ENCODE measurements at places on chromosomes 6 and 20. TPM values are rescaled to one million over a fixed set of nuclear protein-coding genes. Genes with fewer than 3 reads are reported as not detected.

DNA sequence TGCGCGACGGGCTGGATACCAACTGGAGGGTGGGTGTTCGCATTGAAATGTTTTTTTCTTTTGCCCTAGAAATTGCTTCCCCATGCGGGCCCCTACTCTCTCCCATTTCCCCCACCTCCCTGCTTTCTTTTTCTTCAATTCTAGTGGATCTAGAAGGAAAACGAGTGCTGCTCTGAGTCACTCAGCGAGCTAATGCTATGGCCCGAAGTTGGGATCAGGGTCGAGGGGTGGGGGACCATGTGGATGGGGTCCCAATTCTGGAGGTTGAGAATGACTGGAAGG, 71.5 kb downstream of the SOX4 start:
- DNase-seq = no peak

GRCh38 chr20:49893242-49894072, 21.9 kb downstream of the SPATA2 start:
- DNase-seq = no peak

- no peak for DNase-seq
Measured at GRCh38 chr20:19492687-19493336, 265.2 kb upstream of the RIN2 start.

DNA sequence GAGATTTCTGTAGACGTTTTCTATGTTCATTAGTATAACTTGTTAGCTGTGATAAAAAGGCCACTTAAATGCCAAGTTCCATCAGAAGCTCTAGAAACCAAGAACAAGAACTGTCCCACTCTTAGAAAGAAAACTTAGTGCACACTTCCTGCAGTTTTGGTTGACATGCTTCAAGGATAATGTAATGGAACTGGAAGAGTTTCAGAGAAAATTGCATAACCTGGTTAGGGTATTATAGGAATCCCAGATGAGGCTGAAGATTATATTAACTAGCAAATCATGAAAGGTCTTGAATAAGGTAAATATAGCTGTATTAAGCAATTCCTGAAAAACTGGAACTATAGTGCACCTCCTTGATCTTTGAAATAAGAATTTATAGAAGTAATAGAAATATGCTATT, 1.8 kb upstream of the PHACTR2 start:
- no peak for DNase-seq

DNA sequence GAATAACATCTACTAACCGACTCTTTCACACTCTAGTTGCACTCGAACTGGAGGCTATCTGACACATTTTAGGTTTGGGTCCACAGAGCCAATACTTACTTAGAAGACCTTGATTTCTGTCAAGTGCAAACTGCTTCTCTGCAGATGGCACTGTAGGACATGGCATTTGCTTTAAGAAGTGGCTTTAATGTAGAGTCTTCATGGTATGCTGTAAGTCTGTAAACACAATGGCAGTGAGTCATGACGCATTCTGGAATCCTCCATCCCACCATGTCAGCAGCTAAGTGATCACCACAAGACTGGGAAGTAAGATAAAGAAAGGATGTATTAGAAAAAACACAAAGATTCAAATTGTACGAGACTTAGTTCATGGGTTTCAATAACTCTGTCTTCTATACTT, 377.0 kb upstream of the NOX3 start:
- DNase-seq = no peak

DNA sequence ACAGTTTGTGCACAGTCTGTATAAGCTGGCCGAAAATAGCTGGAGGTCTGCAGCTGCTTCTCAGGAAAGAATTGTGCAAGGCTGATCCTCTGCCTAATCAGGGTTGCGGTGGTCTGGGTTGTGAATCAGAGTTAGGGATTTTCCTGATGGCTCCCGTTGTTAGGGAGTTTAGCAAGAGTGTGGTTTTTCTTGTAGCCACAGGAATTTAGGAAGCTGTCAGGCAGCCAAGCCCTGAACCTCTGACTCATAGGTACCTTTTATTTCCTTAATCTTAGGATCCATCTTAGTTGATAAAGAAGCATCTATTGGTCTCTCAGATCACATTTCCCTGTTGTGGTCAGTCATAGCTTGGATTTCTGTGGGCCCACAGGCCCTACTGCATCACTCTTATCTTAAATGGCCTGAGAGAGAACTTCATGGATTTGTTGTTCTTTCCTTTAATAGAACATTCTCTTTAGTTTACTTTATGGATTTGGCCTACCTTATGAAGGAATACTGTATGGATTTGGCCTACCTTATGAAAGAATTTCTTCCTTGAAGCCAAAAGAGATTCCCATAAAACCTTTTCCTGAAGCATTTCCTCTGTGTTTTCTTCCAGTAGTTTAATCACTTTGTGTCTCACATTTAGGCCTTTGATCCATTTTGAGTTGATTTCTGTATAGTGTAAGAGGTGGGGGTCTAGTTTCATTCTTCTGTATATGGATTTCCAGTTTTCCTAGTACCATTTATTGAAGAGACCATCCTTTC, 10.3 kb downstream of the KIF25 start:
- DNase-seq = peak; percentile 99

DNA sequence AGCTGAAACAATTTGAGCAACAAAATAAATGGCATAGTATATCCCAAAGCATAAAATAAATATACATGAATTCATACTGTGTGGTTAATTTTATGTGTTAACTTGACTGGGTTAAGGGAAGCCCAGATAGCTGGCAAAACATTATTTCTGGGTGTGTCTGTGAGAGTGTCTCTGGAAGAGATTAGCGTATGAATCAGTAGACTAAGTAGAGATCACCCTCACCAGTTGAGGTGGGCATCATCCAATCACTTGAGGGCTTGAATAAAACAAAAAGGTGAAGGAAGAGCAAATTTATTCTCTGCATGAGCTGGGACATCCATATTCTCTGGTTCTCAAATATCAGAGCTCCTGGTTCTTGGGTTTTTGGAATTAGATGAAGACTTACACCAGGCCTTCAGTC, 17.9 kb downstream of the SLC22A16 start:
- DNase-seq = no peak

DNA sequence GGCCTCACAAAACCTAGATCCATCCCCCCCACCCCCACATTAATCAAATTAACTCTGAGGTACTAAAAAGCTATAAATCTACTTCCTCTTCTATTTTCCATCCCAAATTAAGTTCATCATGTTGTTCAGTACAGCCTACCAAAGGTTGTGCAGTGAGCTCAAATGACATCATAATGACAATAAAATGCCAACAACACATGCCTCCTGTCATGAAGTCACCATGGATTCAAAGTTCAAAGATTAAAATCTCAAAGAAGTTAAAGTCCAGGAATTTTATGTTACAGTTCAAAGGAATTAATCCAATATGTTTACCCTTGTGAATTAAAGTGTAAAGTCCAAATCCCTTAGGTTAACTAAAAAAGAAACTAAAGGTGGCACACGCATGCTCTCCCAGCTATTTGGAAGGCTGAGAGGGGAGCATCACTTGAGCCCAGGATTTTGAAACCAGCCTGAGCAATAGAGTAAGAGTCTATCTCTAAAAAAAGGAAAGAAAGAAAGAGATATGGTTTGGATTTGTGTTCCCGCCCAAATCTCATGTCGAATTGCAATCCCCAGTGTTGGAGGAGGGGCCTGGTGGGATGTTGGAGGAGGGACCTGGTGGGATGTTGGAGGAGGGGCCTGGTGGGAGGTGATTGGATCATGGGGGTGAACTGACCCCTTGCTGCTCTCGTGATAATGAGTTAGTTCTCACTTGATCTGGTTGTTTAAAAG, 25.7 kb upstream of the SIRT5 start:
- no peak for DNase-seq

DNA sequence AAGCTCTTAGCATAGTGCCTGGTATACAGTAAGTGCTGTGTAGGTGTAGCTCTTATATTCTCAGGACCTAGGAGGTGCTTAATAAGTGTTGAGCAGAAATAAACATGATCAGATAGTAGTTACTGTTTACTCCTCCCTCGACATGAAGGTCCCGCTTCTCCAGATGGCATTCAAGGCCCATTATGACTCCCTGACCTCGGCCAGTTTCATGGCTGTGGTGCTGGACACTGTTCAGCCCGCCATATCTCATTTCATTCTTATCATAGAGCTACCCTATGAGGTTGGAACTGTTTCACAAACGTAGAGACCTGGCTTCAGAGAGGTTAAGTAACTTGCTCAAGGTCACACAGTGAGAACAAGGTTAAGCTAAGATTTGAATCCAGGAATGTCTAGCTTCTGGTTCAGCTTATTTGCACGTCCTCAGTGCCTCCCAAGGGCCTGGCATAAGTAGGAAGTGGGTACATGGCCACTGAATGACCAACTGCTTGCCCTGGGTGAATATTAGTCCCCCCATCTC, 39.0 kb downstream of the CD40 start:
- DNase-seq = no peak

DNA sequence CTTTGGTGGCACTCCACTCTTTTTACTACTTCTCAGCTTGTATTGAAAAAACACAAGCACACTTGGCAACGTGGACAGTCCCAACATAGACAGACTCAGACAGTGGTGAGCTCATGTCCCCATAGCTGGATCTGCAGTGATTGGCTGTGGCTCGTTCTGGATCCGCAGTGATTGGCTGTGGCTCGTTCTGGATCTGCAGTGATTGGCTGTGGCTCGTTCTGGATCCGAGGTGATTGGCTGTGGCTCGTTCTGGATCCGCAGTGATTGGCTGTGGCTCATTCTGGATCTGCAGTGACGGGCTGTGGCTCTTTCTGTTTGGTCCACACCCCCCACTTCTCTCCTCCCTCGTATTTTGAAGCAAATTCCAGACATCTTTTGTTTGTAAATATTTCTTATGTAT, 28.0 kb downstream of the OSBPL2 start:
- no peak for DNase-seq

DNA sequence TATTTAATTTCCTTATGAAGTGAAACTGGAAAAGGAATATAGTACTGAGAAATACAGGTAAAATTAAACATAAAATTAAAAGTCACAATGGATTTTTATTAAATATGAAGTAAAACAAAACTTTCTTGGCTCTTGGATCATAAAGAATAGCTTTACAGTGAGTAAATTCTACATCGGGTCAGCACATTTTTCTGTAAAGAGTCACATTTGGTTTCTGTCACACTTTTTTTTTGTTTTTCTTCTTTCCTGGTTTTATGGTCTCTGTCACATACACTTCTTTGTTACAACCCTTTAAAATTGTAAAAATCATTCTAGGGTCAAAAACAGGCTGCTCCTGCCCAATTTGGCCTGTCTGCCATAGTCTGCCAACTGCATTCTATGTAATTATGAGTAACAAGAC, 254.4 kb upstream of the POU3F2 start:
- DNase-seq = no peak

GRCh38 chr20:35014537-35014936, 58.9 kb downstream of the MYH7B start:
- no peak for DNase-seq

DNA sequence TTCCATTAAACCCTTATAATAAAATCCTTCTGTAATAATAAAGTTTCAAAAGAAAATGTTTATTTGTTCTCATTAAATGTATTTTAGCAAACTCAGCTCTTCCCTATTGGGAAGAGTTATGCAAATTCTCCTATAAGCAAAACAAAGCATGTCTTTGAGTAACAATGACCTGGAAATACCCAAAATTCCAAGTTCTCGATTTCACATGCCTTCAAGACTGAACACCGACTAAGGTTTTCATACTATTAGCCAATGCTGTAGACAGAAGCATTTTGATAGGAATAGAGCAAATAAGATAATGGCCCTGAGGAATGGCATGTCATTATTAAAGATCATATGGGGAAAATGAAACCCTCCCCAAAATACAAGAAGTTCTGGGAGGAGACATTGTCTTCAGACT, 3.8 kb downstream of the IL17A start:
- DNase-seq = no peak

DNA sequence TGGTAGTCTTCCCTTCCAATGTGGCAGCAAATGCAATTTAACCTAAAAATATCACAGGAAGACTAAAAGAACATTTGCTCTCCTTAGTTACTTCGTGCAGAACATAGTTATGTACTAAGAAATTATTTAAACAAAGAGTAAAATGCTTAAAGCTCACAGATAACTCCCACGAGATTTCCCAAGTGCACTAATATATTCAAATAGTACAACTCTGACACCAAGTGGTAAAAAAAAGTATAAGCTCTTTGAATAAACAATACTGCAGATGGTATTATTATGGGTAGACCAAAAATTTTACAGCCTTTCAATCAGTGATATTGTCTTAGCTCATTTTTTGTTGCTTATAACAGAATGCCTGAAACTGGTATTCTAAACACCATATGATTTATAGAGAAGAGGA, 52.8 kb upstream of the FILIP1 start:
- no peak for DNase-seq

DNA sequence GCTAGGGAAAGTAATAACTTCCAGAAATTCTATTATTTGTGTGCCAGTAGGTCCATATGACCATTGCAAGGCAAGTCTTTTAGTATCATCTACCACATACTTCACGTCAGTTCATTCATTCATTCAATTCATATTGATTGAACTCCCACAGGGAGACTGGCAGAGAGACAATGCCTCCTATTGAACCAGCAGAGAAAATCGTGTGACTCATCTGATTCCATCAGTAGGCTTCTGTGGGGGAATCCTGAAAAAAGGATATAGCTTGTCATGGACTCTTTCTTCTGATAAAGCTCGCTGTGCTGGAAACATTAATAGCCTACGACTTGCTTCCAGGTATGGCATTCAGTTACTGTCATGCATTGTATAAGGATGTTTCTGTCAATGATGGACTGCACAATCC, 45.3 kb upstream of the CNR1 start:
- no peak for DNase-seq

- DNase-seq = no peak
Measured at GRCh38 chr6:7052443-7053011, 55.2 kb upstream of the RREB1 start.

- DNase-seq = no peak
Measured at GRCh38 chr20:19275630-19276071, 63.2 kb downstream of the SLC24A3 start.

DNA sequence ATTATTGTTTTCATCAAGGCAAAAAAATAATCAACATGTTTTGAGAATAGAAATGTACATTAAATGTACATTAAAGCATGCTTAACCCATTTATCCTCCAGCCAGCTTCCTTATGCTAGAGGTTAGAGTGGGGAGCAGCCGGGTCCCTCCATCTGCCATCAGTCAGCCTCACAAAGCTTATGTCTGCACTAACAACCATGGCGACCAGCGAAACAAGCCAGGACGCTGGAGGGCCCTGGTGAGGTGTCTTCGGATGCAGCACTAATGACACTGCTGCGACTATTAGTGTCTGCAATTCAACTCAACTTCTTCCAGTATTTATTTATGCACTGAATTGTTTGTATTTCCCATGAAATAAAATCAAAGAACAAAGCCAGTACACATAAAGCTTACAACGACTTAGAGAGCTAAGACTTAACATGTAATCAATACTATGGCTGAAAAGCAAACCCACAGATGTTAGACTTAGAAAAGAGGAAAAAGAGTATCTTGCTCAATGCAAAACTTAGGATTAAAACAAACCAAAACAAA, 6.8 kb downstream of the CLDN20 start:
- DNase-seq = no peak

GRCh38 chr20:42123981-42124473, 505.9 kb upstream of the CHD6 start:
- no peak for DNase-seq

VGLL2 gene
- not detected for total RNA-seq

SEMG1 gene
- not detected for total RNA-seq

BMP5 gene
- total RNA-seq = not detected

CASS4 gene
- 0.14 TPM for total RNA-seq

GNAS-AS1 gene
- 0.35 TPM for total RNA-seq

TNFAIP3 gene
- total RNA-seq = 10.6 TPM

GRIK2 gene
- not detected for total RNA-seq

Data from epithelial cell of proximal tubule (primary cell).